ENCODE measurements at places on chromosomes 13 and 19.

DNA sequence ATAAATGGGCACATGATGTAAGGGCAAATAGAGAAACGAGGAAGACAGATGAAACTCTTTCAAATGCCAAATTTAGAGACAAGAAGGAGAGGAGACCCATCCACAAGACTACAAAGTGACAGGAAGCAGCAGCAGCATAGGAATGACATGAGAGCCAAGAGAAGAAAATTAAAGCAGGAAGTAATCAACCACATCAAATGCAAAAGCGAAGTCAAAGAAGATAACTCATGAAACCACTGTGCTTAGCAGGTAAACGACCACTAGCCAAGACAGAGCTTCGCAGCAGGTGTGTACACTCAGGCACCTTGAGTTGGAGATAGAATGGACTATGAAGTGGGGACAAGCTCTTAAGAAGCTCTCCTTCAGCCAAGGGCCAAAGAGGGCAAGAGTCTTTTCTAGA lies 64.1 kb downstream of the KLF12 start:
- DNase-seq = peak; percentile 24

DNA sequence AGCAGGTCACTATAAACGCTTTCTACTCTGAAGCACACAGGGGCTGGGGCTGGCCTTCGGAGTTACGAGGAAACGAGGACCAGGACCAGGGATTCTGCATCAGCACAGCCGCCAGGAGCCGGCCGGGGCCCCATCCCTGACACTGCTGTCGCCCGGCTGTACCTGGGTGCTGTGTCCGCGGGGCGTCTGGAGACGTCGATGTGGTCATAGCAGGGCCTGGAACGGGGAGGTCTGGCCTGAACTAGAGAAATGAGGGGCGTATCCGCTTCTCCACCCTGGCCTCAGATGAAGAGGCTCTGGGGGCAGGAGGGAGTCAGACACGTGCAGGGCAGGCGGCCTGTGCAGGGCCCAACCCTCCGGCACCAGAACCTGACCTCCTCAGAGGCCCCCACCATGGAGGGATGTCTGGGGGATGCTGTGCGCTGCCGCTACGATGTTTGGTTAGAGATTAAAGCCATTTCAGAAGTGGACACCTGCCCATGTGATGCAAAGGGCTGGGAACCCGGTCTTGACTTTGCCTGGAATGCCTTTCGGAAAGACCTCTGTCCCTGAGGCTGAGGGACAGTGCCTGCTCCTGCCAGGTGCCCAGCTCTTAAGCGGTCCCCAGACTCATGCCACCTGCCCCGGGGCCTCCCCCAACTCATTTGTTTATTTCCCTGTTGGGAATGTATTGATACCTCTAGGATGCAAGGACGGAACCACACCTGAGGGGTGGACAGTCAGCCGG lies 21.4 kb downstream of the GAS6 start:
- DNase-seq = no peak

DNA sequence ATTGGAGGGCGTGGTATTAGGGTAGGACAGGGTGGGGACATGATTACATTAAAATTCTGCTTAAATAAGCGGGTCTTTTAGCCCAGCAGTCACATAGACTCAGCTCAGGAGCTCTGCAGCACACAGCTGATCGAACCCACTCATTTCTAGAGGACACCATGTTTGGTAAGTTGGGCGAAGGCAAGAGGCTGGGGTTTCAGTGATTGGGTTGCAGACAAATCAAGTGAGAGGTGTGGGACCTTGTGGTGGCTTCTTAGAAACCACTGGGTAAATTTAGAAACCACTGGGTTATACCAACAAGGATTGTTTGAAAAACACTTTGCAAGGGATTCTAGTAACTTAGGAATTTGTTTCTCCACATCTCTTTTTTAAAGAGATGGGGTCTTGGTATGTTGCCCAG lies at the start of gene LEUTX:
TSS of gene LEUTX (plus strand) at position 92 of the 400 bp plus-strand sequence. CDS start at position 159, 67 bp downstream.
- DNase-seq = no peak

- no peak for DNase-seq
Measured at GRCh38 chr13:85108356-85108755, 690.9 kb downstream of the SLITRK6 start.

DNA sequence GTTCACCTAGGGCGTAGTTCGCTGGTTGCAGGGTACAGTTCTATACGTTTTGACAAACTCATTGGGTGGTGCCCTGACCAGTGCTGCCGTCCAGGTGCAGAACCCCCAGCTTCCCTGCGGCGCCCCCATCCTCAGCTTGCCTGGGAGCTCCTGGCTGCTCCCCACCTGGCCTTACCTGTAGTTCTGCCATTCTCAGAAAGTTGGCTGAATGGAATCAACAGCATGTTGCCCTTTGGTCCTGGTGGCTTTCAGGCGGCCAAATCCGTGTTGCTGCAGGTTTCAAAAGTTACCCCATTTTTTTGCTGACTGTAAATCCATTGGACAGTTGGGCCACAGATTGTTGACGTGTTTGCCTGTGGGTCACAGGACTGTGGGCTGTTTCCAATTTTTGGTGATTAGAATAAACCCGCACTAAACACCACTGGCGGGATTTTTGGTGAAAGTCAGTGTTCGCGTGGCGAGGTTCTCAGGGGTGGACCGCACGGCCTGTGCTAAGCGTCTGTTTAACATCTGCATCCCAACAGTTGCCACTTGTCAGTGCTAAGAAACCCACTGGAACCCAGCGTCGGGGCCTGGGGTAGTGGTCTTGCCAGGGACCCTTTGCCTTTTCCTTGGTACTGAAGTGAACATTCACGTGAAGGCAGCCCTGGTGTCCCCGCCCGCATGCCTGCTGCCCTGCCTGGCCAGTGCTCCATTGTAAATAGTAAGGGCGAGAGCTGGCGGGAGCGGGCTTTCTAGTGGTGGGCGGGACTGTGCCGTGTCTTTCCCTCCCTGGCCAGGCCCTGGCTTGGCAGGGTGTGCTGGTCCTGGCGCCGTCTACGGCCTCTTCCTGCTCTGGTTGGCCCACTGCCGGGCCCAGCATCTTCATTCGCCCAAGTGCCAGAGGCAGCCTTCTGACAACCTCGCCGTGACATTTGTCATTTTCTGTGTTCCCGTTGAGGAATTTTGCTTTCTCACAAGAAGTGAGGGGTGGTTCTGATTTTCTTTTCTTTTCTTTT lies 3.3 kb downstream of the DOT1L start:
- DNase-seq = no peak

DNA sequence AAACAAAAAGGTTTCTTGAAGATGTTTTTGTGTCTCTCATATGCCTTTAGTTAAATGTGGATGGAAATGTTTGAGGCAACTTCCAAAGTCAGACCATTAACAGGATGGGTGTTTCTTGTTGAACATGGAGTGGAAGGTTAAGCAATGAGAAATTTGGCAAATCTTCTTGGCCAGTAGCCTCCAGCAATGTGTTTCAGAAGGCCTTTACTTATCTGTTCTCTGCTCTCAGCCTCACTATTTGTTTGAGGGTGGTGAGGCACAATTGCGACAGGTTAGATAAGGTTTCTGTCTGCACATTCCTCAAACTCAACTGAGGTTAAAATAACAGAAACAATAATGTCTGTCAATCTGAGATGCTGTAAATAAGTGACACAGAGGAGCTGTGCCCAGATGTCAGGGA lies 1019.0 kb downstream of the DIAPH3 start:
- DNase-seq = no peak

All from effector memory CD8-positive, alpha-beta T cell (primary cell).